ENCODE measurements at places on chromosomes 2 and 18.
A peak's percentile ranks its signal among the peaks of the same experiment; 100 is the strongest.

DNA sequence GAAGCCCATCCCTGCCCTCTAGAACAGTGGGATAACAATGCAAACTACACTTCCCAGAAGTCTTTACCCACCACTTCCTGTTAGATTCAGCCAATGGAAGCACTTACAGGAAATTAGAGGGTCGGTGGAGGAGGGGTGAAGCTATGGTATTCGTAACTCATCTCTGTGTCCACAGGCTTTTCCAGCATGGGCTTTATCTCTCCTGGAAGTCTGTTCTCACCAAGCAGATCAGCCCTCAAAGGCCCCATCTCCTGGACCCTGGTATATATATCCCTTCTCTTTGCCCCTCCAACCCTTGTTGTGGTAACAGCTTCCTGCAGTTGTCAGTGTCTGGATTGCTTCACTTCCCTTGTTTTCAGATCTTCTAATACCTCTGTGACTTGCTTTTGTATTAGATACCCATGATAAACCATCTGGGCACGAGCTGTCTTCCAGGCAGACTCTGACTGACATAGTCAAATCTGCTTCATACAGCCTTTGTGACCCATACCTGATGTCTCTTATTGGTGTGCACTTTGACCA, 475.0 kb upstream of the POU3F3 start:
- peak; percentile 64 for DNase-seq

- no peak for DNase-seq
These were observed 230.2 kb downstream of the KCNE4 start for GRCh38 chr2:223282221-223282620.

GRCh38 chr2:196479350-196479749, 160.2 kb upstream of the CCDC150 start:
- DNase-seq: peak; percentile 86

DNA sequence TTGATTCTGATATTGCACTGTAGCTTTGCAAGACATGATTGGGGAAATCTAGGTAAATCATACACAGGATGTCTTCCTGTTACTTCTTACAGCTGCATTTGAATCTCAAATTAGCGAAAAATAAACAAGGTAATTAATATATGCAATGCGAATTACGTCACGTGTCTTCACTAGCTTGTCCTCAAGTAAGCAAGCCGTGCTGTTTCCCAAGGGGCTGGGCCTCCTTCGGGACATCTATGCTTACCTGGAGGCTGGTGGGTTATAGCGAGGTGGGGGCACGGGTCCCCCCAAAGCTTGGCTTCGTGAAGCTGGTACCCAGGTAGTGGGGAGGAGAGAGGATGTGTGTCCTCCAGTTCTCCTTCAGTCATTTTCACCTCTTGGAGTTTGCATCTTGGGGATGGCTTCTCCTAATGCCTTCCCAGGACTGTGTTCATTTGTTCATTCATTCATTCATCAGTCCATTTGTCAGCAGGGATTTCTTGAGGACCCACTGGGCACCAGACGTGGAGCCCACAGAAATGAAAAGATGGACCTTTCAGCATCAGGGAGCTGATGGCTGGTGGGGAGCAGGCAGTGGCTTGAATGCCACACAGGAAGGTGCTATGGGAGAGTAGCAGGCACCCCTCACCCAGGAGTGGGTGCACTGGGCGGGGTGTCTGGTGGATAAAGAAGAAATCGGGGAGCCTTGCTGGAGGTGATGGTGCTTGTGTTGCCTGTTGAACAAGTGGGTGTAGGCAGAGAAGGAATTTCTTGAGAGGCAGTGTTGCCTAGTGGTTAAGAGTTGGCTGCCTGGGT, 155.1 kb downstream of the GLI2 start:
- no peak for DNase-seq

DNA sequence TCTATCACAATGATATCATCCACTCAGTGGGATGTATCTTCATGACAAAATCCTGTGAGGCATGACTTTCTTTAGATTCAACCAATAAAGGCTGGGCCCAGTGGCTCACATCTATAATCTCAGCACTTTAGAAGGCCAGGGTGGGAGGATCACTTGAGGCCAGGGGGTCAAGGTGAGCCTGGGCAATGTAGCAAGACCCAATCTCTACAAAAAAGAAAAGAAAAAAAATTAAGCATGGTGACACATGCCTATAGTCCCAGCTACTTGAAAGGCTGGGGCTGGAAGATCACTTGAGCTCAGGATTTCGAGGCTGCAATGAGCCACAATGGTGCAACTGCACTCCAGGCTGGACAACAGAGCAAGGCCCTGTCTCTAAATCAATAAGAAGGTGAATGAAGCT, 68.0 kb downstream of the PLB1 start:
- no peak for DNase-seq

All from AG08395 (cell line).